ENCODE measurements at places on chromosomes 1 and 21.

DNA sequence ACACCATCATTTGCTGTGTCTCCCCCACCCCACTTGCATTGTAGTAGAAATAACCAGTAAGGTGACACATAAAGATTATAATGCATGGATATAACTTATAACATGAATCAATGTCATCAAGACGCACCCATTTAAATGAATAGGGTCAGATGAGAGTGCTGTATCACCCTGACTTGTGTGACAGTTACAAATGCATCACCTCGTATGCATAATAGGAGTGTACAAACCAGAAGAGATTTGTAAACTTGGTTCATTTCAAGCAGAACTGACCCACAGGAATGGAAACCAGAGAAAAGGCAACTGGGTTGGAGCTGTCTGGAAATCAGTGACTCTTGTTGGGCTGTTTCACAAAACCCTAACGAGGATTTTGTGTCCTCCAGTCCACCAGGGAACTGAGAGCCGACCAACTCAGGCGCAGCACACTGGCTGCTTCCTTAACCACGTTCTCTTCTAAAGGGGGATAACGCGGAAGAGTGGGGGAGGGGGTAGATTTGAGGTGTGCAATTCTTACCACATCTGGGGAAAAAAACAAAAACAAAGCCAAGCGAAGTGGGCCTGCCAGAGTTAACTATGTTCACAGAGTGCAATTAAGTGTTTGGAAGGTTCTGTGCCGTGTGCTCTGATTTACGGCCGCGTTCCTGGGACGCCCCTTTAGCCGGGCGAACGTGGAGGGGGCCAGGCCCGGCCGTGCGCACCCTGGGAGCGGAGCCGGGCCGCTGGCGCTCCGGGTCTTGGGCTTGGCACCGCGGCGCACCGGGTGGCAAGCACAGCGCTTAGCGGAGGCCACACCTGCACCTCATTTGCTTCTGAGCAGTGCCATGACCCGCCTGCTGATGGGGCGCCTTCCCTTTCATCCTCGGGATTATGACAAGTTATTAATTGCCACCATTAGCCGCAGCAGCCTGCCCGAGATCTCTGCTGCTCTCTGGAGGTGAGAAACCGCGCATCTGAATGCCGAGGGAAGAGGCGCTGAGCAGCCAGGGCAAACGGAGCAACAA lies 248.8 kb upstream of the FOXD3 start:
- DNase-seq, result no peak

GRCh38 chr1:34455121-34455520 lies 278.4 kb downstream of the C1orf94 start:
- DNase-seq, result no peak

- no peak for DNase-seq
Observed at GRCh38 chr21:39555911-39556590, 56.7 kb upstream of the B3GALT5 start.

DNA sequence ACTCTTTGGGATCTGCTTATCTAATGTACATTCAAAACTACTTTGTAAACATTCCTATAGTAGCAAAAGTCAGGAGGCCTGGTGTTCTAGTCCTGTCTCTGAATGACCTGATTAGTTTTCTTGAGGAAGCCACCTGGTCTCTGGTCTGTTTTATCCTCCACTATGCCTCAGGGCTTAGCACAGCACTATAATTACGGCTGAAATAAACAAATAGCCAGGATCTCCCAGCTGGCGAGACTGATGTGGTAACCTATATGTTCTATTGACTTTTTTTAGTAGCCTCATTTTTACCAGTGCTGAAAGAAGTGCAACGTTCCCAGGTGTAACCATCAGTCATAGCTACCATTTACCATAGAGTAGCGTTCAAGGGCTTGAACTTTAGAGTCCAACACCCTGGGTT lies 24.2 kb upstream of the RPL11 start:
- DNase-seq, result no peak

DNA sequence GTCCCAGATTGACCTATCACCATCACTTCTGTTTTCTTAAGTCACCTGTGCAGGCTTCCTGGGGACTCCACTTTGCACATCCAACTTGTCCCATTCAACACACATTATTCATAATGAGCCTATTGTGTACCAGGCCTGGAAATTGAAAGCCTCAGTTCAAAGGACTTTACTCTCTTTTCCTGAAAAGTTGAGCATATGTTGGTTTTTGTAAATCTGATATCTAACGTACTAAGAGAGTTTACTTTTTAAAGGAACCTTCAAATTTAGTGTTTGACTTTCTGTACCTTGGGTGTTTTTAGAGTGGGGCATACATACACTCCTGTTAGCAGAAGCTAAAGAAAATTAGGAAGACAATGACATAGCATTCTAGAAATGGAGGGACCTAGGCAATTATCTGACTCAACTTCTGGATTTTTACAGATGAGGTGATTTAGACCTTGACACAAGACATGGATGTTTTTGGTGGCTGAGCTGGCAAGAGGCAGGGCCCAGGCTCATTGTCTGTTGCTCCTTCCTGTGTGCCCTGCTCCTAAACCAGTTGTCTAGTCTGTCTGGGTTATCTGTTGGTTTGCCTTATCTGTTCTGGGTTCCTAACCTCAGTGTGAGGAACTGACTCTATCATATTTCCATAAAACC lies 336.5 kb downstream of the RPS6KC1 start:
- no peak for DNase-seq

- DNase-seq, result no peak
Observed at GRCh38 chr1:72777918-72778317, 495.6 kb upstream of the NEGR1 start.

DNA sequence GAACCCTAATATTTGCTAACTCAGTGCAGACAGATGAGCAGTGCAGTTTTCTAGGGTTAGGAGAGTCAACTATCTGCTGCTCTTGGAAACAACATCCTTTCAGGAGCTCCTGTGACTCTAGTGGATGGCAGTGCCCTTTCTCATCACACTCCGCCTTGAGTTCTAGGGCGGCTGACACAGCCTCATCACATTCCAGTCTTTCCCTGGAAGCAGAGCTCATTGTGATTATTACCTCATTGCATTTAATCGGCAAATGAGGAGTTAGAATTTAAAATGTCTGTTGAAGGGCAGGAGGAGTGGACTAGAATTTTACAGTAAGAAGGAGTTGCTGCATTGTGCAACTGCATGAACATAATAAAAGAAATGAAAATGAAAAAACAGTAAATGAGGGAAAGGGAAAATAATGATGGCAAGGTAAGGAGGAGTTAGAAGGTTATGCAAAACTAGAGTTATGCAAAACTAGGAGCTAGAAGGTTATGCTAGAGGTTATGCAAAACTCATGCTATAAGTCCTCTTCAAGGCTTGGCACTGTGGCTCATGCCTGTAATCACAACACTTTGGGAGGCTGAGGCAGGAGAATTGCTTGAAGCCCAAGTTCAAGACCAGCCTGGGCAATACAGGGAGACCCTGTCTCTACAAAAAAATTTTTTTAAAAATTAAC lies 6.9 kb upstream of the PTGFRN start:
- no peak for DNase-seq

DNA sequence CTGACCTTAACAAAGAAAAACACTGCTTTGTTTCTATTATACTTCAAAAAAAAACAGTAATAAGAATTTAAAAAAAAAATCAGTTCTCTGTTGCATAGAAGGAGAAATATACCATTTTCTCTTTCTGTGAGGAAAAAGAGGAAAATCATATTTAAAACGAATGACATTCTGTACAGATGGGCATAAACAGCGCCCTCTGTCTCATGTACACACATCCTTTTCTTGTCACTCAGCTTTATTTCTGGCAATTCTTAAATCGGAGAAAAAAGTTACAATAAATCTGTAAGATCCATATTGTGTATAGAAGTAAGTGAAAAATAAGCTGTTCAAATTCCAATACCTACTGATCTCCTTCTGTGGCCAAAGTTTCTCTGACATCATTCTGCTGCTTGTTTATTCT lies 245.4 kb downstream of the SMYD3 start:
- DNase-seq, result no peak

DNA sequence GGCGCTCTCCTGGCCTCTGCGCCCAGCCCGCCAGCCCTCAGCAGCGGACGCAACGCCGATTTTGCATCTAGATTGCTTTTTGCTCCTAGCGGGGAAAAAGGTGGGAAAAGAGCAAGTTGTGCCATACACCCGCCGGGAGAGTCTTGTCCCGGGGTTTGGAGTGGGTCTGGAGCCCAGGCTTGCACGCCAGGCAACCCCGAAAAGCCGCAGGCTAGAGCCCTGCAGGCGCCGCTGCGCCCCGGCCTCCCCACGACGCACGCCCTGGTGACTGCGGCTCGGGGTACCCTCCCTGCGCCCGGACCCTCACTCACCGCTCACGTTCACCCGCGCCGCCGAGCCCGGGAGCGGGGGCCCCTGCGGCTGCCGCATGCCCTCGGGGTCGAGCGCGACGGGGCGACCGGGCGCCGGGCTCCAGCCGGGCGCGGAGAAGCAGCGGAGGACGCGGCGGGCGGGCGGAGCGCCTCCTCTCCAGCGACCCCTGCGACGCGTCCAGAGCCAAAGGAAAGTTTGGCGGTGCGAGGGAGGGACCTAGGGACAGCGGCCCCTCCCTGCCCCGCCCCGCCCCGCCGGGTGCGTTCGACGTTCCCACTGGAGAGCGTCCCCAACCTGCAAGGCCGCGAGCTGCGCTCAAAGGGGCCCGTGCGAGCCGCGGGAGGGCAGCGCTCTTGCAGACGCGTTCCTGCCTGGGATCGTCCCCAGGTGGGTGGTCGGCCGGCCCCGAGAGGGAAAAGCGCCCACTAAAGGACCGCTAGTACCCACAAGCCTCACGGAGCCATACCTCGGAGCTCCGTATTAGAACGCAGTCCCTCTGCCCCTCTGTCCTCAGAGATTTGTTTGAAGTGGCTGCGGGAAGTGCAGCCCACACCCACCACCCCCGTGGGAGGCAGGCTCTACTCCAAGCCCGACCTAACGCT lies at the start of gene LPAR3:
Gene LPAR3, minus strand, starts transcription at position 502 of the 914 bp plus-strand sequence. CDS start 27,086 bp downstream, outside the sequence.
- no peak for DNase-seq

- DNase-seq, result no peak
Observed at GRCh38 chr21:35976481-35976880, 83.8 kb downstream of the SETD4 start.
